GM20000 (cell line): ENCODE measurements at places on chromosomes 4 and X.
A peak's percentile ranks its signal among the peaks of the same experiment; 100 is the strongest.

DNA sequence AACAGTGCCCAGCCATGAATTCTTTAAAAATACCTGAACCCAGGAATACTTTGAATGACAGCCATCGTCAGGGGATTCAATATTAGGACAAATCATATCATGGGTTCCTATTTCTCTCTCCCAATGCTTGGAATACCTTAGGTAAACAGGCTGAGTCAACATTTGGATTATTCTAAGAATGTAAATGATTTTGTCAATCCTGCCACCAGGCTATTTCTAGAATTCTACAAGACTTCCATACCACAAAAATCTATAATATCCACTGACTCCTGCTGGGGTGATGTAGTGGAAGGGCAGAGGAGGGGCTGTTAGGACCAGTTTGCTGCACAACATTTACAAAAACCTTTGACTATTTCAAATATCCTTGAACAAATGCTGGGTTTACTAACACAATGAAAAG lies 65.2 kb downstream of the IGFBP7 start:
- no peak for DNase-seq

DNA sequence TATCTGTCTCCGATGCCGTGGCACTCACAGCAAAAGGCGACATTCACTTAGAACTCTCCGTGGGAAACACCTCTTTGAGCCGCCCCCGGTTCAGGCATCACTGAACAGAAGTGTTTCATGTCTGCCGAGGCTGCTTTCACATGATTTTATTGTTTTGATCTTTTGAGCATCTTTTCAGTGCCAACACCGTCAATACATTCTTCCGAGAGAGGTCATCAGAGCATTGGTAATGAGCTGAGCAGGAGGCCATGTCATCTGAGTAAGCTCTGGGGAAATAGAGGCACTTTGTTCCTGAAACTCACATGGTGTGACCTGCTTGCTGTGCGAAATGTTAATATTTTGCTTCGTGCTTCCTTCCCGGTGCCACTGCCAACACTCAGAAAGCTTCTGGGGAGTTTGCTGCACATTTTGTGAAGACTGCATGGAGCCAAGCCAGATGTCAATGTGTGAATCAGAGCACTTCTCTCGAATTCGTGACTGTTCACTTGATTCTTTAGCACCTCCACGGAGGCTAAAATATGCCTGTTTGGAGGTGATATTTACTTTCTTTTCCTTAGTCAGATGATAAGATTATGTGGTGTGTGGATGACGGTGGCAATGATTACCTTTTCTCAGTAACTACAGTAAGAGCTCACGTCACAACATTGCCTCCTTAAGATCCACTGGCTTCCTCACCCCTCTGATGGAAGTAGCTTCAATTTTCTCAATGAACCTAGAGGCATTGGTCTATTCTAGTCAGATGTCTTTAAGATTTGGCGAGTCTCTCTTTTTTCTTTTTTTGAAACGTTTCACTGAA lies 222.3 kb upstream of the HS3ST1 start:
- no peak for DNase-seq

- peak; percentile 57 for DNase-seq
Measured at GRCh38 chr4:190020790-190021717, 6.0 kb downstream of the FRG2 start.

DNA sequence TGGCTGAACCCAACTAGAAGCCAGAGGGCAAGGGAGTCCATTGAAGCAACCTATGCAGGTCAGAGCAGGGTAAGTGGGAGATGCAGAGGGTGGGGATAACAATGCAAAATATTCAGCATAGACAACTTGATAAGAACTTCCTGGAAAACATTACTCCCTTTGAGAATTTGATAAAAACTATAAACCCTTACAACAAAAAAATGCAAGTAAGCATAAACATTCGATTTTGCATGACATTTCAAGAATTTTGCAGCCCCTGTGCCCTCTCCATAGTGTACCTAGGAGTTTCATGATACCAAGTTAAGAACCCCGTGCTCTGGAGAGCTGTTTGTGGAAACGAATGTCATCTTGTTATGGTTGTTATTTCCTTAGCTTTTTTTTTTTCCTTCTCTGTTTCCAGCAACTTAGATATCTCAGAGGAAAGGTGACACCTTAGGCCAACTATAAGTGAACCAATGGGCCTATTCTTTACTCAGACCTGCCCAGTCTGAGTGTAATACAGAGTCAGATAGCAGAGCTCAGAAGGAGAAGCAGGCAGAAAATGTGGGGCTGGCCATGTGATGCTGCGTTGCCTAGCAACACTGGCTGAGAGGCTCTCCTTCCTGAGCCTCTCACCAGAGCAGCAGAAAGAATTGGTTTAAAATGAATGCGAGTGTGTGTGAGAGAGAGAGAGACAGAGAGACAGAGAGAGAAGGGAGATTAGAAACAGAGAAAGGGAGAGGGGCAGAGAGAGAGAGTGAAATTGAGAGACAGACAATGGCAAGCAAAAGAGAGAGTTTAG lies 36.7 kb upstream of the GABRQ start:
- DNase-seq: no peak

DNA sequence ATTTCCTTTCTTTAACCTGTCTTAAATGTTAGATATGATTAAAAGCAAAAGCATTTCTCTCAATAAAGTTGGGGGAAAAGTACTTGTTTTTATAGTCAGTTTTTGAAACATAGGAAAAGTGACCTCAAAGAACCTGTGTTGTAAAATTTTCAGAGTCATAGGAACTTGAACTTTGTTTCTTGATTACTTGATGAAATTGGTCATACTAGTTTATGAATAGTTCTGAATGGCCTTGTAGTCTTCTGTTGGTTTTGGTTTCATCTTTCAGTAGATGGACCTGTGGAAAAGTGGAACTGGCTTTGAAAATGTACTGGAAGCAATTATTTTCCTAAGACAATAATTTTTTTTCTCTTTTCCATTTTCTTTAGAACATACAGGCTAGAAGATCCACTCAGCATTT lies 222.2 kb upstream of the NUDT6 start:
- no peak for DNase-seq

- no peak for DNase-seq
Measured at GRCh38 chr4:181121733-181122132, 1121.5 kb upstream of the TENM3 start.

GRCh38 chrX:111506826-111507225 lies 4.6 kb upstream of the SERTM2 start:
- DNase-seq: no peak

- DNase-seq: no peak
Measured at GRCh38 chrX:53654376-53654775, 32.1 kb downstream of the HUWE1 start.

DNA sequence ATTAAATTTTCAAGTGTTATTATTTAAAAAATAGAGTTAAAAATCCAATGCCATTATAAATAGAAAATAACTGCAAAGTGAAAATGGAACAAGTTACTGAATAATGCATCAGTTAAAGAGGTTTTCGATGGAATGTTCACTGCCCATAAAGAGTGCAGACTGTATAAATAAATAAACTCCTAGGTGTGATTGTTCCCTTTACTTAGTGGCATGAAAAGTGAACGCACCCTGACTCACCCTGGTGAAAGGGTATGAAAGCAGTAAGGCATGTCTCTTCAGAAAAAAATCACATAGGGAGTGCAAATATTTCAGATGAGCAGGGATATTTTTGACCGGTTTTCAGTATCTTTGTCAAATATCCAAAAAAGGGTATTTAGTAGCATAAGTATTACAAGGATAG lies 387.8 kb downstream of the DCAF12L2 start:
- DNase-seq: no peak

DNA sequence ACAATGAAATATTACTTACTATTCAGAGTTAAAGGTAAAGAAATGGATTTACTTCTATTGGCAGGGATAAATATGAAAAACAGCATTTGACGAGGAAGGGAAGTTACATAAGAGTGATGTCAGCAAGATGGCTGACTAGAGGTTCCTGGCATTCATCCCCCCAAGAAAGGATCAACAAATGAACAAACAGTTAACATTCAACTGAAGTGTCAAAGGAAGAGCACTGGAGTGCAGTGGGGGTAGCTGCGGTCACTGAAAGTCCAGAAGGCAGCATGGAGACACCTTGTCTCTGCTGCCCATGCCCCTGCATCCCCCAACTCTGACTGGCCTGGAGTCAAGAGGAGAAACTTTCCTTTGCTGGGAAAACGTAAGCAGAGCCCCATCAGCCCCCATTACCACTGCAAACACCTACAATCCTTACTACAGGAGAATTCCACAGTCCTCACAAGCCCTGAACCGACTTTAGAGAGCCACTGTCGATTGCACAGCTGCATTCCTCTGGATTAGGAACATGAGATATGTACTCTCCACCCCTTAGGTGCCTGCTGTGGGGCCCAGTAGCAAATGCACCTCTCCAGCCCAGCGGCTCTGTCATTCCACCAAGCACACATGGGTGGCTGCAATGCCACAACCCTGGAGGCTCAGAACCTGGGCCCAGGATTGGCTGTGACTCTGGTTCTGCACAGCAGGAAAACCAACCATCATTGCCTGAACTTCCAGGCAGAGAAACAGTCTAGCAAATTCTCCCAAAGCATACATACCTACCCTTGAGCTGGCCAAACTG lies 79.5 kb downstream of the CBR4 start:
- DNase-seq: no peak

- no peak for DNase-seq
Measured at GRCh38 chrX:39477762-39478120, 620.0 kb downstream of the BCOR start.

- no peak for DNase-seq
Measured at GRCh38 chr4:147244786-147245185, 236.1 kb upstream of the EDNRA start.

DNA sequence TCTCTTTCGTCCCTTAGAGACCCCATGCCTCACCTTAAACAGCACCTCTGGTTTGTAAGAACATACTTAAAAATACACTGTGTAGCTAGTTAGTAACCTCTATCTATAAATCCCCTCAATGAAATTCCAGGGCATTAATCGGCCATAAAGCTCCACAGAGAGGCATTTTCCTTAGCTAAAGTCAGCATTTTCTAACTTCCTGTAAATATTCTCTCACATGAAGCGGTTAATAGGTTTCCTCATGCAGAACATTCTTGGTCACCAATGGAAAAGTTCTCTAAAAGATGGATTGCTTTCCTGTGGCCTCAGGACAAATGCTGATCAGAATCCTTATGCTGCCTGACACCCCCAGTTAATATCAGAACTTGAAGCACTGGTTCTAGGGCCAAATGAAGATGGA lies 248.6 kb upstream of the BOD1L1 start:
- no peak for DNase-seq

- DNase-seq: peak; percentile 82
Measured at GRCh38 chr4:38523524-38524448, 140.2 kb upstream of the KLF3 start.

- no peak for DNase-seq
Measured at GRCh38 chr4:112908511-112908910, 140.9 kb upstream of the ANK2 start.

DNA sequence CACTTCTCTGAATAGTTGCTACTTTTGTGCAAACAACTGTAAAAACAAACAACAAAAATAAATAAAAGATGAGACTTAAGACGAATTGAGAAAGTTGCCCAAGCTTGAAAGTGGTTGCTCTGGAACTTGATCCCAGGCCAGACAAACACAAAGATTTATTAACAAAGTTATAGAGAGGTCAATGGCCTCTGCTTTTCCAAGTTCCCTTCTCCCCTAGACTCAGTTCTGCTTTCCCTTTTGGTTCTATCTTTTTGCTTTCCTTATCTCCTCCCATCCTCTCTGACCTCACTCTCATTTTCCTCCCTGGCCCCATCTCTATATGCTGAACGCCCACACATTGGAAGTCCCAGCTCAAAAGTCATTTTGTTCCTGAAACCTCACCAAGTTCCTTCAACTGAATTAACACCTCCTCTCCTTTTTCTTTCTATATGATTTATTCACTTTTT lies 82.7 kb downstream of the MXRA5 start:
- DNase-seq: no peak

GRCh38 chr4:153541456-153542096 lies 75.4 kb downstream of the TMEM131L start:
- DNase-seq: no peak

GRCh38 chrX:41250867-41251266 lies 83.1 kb upstream of the DDX3X start:
- DNase-seq: no peak

DNA sequence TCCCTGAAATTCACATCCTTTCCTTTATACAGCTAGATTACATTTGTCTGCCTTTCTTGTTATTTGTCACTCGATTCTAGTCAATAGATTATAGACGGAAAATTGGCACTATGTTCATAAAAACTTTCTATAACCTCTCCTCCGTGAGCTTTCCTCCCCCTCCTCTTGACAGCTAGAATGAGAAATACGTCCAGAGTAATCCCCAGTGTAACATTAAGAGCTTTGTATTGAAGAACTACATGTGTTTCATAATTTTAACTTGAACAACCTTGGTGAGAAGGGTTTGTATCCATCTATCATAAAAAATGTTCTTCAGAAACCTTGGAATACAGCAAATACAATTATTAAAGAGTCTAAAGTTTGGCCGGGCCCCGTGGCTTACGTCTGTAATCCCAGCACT lies 1707.4 kb downstream of the PCDH7 start:
- no peak for DNase-seq

- DNase-seq: no peak
Measured at GRCh38 chrX:140949233-140949632, 53.2 kb upstream of the SPANXB1 start.

DNA sequence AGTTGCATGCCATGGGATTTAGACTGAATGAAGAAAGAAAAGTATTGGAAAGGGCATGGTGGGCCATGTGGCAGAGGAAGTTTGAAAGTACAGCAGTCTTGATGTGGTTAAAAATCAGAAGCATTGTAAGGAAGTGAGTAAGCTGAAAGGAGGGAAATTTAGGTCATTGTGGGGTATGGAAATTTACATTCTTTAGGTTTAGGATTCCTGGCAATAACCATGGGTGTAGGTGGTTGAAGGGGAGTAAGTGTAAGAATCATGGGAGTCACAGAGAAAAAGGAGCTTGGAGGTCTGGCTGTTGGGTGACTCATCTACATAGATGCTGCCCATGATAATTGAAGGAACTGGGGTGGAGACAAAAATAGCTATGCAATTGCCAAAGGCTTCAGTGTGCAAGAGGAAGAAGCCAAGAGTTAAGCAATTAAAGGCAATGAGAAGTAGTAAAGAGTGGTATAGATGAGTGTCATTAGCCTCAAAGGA lies 243.8 kb upstream of the LDB2 start:
- DNase-seq: no peak

GRCh38 chrX:6464726-6465125 lies 70.2 kb downstream of the VCX3A start:
- DNase-seq: no peak

DNA sequence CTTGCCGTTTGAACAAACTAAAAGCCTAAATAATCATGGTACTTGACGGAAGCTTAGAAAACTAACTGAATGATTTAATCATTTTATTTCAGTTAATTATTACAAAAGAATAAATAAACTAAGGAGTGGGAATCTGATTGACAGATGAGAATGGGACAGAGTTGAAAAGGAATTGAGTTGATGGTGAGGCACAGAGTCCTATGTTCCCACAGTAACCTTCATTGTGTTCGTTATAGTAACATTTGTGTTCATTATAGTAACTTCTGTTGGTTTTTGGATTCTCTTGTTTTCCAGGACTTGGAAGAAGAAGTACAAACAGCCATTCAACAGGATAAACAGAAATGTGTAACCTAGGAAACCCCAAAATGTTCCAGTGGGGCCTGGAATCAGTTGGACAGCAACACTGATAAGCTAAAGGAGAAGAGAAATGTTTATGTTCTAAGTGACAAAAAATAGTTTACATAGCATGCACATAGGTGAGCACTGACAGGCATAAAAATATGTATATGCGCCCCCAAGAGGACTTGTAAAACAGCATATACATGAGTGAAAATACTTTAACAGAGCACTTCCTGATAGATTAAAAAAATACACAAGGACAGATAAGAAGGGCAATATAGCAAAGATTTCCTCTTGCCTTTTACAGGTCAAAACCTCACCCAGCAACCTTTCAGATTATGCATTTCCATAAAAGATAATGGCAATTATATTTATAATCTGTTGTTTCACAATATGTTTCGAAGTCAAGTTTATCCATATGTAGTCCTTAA lies 218.6 kb upstream of the HTR2C start:
- DNase-seq: no peak
